Activated gamma-delta T cell (primary cell): ENCODE measurements at places on chromosomes 12 and 14.

- DNase-seq: no peak
Observed at GRCh38 chr12:96047229-96048211, 12.1 kb upstream of the LTA4H start.

DNA sequence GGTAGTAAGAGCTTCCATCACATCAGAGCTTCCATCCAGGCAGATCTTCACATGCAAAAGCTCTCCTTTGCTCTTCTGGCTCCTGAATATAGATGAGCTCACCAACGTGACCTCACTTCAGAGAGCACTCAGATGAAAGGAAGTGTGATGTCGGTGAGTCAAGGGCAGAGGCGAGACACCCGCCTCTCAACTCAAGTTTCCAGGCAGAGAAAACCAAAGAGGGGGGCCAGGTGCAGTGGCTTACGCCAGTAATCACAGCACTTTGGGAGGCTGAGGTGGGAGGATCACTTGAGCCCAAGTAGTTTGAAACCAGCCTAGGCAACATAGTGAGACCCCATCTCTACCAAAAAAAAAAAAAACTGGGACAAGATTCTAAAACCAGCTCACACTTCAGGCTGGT, 126.9 kb downstream of the DUSP6 start:
- DNase-seq: no peak

DNA sequence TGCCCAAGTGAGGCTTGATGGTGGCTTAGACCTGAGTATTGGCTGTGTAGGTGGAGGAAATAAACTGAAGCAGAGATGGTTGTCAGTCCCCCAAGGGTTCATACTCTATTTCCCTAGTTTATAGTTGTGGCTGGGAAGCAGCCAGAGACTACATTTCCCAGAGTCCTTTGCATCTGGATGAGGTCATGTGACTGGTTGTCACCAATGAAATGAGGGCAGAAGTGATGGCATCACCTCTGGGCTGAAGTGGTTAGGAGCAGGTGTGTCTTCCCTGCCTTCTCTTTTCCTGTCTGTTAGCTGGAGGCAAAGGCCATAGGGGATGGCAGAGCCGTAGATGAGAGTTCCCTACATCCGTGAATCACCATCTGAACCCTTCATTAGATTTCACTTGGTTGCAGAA, 16.3 kb upstream of the NOS1 start:
- no peak for DNase-seq

DNA sequence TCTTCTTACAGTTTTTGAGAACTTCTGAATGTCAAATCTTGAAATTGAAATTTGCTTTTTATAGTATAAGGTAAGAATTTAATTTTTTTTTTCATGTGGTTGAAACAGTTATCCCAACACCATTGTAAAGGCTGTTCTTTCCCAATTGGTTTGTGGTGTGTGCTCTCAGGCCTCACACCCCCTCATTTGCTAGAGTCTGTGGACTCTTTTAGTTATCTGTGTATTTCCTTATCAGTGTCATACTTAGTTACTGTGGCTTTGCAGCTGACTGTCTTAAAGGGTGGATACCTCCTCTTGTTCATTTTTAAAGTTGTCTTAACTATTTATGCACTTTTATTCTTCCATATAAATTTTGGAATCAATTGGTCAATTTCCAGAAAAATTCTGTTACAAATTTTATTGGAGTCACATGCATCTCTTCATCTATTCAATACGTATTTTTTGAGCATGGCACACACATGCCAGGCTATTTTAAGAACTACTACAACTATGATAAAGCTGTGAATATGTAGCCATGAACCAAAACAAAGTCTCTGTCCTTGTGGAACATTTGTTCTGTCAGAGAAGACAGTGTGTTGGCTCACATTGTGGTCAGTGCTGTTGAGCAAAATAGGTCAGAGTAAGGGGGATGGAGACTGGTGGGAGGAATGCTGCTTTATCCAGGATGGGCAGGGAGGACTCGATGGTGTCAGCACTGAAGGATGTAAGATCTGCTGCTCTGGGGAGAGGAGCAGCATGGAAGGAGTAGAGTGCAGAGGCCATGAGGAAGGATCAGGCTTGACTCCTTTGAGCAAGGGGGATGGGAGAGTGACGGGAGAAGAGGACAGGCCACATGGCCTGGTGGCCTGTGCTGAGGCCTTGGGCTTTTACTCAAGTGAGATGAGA, 24.1 kb downstream of the FGF23 start:
- DNase-seq: no peak

DNA sequence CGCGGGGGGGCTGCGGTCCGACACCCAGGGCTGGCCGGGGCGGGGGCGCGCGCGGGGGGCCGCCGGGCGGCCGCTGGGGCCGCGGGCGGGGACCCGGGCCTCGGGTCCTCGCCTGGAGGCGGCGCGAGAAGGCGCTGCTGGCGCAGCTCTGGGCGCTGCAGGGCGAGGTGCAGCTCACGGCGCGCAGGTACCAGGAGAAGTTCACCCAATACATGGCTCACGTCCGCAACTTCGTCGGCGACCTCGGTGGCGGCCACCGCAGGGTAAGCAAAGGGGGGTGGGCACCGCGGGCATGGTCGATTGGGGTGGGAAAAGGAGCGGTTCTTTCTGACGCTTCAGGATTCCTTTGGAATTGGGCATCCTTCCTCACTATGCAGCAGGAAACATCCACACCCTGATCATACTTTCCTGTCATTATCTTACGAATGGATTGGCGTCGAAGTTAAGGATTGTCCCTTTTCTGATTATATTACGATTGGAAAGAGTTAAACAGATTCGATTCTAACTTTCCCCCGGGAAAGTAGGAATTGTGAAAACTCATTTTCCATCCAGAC, 798 bp downstream of the PDZRN4 start:
- no peak for DNase-seq

- DNase-seq: no peak
Observed at GRCh38 chr12:107400686-107401447, 284.7 kb upstream of the PWP1 start.

- no peak for DNase-seq
Observed at GRCh38 chr12:47709237-47709636, 3.4 kb upstream of the RPAP3 start.

DNA sequence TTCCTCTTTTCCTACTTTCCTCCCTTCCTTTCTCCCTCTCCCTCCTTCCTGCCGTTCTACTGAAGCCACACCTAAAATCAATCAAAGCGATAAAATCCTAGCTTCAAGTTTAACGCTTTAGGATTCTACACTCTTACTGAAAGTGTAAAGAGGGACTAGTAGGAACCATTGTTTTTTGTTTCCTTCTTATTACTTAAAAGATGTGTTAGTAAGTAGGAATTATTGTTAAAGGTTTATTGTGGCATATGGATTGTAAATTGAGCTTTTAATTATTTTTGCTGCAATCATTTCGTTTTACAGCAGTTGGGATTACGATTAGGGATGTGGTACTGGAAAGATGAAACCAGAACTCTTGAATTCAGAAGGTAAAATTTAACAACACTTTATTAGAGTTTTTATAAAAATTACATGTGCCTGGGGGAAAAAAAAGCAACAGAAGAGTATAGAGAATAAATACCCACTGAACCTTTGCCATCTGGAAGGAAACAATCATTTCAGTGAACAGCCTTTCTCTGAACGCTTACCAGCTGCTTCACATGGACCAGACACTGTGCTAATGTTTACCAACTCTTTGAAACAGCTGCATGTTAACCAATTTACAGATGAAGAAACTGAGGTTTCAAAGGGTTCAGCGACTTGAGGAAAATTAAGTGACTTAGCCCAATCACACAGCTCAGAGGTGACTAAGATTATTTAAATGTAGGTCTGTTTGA, 1.0 kb downstream of the PPP1R36 start:
- no peak for DNase-seq

- no peak for DNase-seq
Observed at GRCh38 chr14:102949062-102949800, 26.8 kb downstream of the AMN start.

DNA sequence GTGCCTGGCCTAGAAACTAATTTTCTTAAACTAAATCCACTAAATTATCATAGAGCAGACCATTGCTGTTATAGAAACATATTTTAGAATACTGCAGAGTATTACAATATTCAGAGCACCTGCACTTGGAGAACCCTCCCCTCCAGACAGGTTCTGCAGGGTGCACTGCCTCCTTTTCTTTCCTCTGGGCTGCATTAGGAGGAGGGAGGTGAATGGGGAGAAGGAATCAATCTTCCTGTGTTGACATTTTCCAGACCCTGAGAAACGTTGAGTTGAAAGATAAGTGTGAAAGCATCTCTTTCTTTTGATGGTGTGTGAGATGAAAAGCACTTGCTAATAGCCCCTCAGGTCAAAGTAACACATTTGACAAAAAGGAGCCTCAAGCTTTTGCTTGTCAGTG, 7.3 kb downstream of the SYNE2 start:
- DNase-seq: no peak

- no peak for DNase-seq
Observed at GRCh38 chr12:29159661-29160060, 10.6 kb downstream of the FAR2 start.

DNA sequence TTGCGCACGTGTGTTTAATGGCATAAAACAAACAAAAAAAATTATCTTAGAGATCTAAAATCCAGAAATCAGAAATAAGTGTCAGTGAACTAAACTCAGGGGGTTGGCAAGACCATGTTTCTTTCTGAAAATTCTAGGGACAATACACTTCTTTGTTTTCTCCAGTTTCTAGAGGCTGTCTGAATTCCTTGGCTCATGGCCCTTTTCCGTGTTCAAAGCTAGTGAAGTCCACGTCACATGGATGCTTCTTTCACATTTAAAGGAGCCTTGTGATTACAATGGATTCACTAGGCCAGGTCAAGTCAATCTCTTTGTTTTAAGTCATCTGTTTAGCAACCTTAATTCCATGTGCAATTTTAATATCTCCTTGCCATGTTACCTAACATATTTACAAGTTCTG, 22.4 kb downstream of the SLCO1B3 start:
- DNase-seq: no peak

DNA sequence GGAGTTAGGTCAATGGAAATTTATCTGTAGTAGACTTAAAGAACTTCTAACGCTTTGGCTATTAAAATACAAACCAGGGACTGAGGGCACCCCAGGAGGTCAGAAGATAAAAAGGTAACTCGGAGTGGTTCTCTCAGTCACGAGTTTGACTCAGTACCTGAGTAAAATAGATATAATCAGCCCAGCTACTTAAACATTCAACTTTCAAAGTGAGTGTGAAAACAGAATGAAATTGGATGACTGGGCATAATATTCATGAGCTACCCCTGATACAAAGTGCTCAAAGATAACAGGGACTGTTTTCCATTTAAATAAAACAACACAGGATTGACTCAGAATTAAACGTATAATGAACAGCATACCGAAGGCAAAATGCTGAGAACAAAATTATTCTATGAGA, 75.0 kb downstream of the FOXN3 start:
- no peak for DNase-seq

DNA sequence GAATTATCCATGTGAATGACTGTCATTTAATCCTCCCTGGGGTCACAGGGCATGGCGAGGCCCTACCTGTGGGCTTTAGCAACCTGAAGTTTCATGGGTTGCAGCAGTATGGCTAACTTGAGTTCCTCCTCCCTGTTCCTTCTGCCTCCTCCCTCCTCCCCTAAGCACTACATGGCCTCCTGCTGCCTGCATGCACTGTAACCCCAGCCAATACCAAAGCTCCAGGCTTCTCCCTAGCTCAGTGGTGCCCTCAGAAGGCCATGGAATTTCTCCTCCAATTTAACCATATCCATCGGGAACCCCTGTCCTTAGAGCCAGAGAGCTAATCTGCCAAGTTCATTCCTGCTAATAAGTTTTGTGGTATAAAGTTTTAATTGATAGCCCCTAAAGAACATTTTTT, 95.1 kb downstream of the NT5DC3 start:
- DNase-seq: no peak

- DNase-seq: no peak
Observed at GRCh38 chr14:71060825-71061455, 153.7 kb downstream of the PCNX1 start.

DNA sequence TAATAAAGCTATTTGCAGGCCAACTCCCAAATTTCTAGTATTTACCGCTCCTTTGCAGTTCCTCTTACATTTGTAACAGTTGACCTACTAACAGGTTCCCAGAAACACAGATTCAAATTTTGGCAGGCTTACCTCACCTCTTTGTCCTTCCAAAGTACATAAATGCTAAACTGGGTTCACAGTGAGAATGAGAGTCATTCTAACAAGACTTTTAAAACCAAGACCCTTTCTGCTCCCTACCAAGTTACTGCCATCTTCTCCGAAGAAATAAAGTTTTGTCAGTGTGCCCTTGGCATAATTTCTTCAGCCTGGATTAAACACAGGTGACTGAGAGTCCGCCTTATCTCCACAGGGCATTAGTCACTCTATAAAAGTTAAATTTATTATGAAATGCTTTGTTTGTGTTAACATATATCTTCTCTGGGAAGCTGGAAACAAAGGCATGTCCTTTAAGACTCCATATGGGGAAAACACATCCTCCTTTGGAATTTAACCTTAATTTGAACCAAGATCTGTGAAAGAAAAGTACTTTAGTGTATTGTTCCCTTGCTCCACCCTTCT, 28.2 kb downstream of the FOXA1 start:
- DNase-seq: no peak

DNA sequence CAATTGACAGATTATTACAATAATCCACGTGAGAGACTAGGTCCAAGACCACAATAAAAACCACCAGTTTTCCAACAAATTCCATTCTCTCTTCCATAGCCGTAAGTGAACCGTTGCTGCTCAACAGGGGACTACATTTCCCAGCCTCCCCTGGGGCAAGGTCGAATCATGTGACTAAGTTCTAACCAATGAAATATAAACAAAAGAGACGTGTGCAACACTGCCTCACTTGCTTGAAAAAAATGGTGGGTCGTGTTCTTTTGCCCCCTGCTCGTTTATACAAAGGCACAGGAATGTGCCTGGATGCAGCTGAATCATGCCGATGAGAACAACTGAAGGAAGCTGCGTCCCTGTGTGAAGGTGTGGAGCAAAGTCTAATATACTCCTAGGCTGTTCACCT, 51.1 kb downstream of the HSPB8 start:
- DNase-seq: no peak

DNA sequence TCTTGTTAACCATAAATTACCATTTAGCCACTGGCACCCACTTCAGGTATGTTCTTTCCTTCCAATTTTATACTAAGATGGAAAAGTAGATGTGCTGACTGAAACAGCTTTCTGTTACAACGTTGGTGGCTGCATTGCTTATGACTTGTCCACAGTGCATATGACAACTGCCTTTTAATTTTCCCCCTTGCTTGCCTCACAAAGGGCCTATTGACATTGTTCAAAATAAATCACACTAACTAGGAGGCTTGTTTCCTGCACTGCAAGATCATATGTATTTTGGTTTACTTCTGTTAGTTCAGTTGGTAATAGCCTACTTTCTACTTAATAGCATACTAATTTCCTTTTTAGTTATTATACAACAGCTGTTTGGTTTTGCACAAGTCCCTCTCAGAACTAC, 55.4 kb downstream of the SCAF11 start:
- no peak for DNase-seq

DNA sequence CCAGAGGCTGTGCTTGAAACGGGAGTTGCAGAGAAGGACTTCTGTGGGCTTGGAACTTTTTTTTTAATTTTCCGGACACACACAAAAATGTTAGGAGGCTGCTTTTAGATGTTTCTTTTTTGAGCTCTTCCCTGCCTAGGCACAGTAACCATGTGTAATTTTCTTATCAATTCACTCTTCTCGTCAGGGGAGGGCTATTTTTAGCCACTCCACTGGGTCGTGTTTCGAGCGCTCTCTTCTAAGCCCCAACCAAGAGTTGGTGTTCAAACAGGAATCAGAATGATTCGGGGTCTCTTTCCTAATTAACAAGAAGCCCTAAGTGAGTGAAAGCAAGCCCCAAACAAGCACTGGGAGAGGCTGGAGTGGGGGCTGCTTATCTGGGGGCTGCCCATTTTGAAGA, 162.6 kb downstream of the CHST11 start:
- DNase-seq: no peak

- DNase-seq: no peak
Observed at GRCh38 chr14:75984674-75985073, 889 bp upstream of the IFT43 start.

GRCh38 chr14:98573082-98573481, 698.9 kb downstream of the BCL11B start:
- DNase-seq: no peak
